NCI-H1694 (cell line): ENCODE measurements at places on chromosomes 7 and 10.

GRCh38 chr10:79982362-79982800 lies 33.5 kb upstream of the SFTPD start:
- no peak for DNase-seq

DNA sequence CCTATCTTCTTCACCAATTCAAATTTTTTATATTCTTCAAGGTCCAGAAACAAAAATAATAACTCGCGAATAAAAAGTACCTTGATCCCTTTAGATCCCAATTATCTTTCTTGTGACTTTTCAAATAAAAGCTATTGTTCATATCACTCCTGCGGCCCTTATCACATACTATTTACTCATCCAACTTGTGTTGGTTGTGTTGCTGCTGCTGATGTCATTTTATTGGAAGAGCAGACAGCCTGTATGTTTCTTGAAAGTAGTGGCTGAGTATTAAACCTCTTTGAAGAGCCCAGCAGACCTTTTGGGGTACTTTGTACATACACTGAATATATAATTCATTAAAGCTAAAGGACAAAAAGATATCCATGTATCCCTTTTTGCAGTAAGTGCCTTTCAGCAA lies 231.7 kb downstream of the CTNNA3 start:
- no peak for DNase-seq

DNA sequence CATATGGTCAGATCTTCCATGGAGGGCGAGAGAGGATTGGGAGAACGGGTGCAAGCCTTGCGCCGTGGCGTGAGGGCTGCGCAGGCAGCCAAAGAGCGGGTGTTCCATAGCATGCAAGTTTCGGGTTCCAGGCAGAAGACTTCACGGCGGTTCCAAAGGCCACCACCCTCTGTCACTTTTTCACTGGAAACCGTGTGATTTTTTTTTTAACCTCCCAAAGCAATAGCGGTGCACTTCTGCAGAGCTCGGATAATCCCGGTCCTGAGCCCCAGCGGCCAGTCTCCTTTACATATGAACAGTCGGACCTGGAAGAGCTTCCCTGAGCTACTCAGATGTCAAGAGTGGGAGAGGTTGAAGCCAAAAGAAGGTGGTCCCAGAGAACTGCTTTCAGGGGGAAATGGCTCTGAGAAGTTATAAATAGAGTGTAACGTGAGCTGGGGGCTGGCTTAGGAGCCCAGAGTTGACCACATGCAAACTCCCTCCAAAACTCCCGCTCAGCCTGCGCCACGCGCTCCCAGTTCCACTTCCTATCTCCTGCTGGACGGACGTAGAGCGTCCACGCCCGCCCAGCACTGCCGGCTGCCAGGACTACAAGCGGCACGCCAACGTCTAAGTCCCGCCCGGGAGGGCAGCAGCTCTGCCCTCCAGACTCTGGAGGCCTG lies at the start of gene MEOX2:
Gene MEOX2 (minus strand): TSS at position 389 of the 662 bp plus-strand sequence. CDS start 281 bp downstream, at position 108.
- DNase-seq, result no peak

GRCh38 chr7:2610898-2611297 lies 20.9 kb upstream of the TTYH3 start:
- DNase-seq, result no peak

GRCh38 chr10:119006451-119007210 lies 22.9 kb upstream of the NANOS1 start:
- no peak for DNase-seq
